ENCODE measurements at places on chromosomes 11 and 22. TPM values are rescaled to one million over a fixed set of nuclear protein-coding genes. Genes with fewer than 3 reads are reported as not detected.

DNA sequence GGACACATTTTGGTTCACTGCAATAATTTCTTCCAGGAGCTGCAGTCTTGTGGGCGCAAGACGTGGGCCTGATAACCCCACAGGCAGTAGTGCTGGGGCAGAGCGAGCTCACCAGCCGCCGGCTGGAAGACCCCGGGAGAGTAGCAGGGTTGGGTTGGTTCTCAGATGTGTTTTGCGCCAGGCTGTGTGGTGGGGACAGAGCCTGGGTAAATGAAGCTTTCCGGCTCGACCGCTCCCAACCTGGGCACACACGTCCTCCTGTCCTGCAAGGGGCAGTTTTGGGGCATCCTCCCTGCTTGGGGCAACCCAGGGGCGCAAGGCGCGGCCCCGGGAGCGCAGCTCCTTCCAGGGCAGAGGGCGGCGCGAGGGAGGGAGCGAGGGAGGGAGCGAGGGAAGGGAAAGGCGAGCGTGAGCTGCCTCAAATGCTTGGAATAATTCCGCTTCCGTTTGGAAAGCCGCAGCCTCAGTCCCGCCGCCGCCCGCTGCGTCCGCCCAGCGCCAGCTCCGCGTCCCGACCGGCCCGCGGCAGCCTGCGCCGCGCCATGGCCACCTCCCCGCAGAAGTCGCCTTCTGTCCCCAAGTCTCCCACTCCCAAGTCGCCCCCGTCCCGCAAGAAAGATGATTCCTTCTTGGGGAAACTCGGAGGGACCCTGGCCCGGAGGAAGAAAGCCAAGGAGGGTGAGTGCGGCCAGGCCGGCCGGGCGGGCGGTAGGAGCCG is at the start of gene PARVA:
Gene PARVA, plus strand, starts transcription at position 466 of the 718 bp plus-strand sequence. Its CDS starts 77 bp downstream, at position 543.
- H3K27me3 ChIP-seq: no peaks in the 10 kb centered on the region
- H3K4me3 ChIP-seq: peak within 1 kb of the TSS; percentile 89
- DNase-seq: peak; percentile 80
- peaks cover 30% of the 10 kb centered on the region for H3K4me1 ChIP-seq
- peaks cover 9% of the 10 kb centered on the region for H3K36me3 ChIP-seq

DNA sequence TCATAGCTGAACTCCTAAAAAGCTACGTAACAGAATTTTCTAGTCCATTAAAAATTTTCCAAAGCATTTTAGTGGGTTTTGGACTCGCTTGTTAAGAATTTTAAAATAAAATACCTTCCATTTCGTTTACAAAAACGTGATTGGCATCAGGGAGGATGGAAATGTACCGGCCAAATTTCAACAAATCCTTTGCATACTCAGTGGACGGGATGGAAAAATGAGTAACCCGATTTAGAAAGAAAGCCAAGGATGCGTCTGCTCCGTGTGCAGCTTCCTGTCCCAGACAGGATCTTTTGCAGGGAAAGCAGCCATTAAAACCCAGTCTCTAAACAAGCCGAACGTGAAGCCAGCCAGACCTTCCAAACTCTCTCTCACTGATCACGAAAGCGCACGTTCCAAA is 15.6 kb downstream of the TMEM184B start:
- H3K4me1 ChIP-seq: peaks cover 35% of the 10 kb centered on the region
- peak; percentile 94 for DNase-seq
- H3K36me3 ChIP-seq: no peaks in the 10 kb centered on the region
- H3K27ac ChIP-seq: peak overlapping the region; percentile 67
- H3K4me3 ChIP-seq: peak overlapping the region; percentile 12
- H3K27me3 ChIP-seq: no peaks in the 10 kb centered on the region

DNA sequence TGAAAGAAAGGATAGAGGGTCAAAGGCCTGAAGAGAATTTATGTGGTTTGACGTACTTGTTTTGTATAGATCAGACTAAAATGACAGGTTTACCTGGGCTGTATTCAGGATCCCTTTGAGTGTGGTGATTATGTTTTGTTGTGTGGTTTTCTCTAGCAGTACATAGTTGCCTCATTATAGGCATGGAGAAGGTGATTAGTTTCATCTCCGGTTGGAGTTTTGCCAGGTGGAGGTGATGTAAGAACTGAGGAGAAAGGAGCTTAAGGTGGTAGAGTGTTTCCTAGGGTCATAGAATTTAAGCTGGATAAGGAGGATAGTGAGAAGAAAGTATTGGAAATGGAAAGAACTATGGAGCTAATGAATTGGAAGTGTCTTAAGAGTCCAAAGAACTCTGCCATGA is 229.0 kb downstream of the TMEM135 start:
- H3K36me3 ChIP-seq: no peaks in the 10 kb centered on the region
- no peak overlapping the region for H3K4me3 ChIP-seq
- DNase-seq: no peak
- no peaks in the 10 kb centered on the region for H3K27me3 ChIP-seq
- H3K4me1 ChIP-seq: peaks cover 25% of the 10 kb centered on the region

DNA sequence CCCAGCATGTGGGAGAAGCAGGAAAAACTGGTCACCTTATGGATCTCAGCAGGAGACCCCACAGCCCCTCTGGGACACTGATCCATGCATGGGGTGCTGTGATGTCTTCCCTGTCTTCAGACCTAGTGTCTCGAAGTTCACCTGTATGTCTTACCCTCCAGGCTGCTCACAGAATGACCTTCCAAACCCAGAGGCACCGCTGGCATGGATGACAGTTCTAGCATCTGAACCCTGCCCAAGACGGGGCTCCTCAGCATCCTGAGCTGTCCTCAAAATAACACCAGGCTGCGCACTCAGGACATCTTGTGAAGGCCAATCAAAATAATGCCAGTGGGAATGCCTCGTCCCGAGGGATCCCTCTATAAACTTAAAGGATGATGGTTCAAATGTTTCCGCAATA is 824.9 kb downstream of the TBC1D22A start:
- DNase-seq: no peak
- no peaks in the 10 kb centered on the region for H3K27me3 ChIP-seq
- H3K4me1 ChIP-seq: no peaks in the 10 kb centered on the region
- H3K4me3 ChIP-seq: no peak overlapping the region
- H3K36me3 ChIP-seq: no peaks in the 10 kb centered on the region

- peaks cover 24% of the 10 kb centered on the region for H3K4me1 ChIP-seq
- H3K27me3 ChIP-seq: no peaks in the 10 kb centered on the region
These were observed 29.6 kb downstream of the ANO1 start for GRCh38 chr11:70107756-70108155.

DNA sequence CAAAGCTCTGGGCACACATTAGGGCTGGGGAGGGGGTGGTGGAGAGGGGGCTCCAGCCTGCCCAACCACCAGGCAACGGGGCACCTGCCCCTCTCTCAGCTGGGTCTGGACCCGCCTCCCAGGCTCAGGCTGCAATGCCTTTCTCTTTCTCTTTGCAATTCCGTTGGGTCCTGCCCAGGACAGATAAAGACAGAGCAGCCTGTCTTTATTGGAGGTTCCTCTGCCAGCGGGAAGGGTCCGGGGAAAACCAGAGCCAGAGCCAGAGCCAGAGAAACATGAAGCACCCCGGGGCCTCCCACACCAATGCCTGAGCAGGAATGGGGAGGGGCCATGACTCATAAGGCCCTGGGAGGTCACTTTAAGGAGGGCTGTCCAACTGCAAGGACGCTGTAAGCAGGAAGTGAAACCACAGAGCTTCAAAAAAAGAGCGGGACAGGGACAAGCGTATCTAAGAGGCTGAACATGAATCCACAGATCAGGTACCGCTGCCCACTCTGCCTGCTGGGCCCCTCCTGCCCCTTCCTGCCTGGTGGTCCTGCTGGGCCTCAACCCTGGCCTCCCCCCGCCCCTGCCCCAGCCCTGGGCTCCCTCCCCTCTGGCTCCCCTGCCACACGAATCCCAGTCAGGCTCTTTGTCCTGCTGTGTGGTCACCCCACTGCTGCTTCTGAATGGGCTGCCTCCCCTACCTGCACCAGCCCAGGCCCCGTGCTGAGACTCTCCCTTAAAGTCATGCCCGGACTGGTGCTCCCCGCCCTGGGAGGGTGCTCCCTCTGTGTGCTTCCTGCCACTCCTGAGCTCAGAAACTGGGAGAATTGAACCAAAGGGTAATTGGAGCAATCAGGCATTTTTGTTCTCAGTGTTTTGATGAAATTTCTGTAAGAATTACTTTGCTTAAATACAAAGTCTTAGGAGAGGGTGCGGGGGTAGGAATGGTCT is at the start of gene APOBEC3B:
Gene APOBEC3B, plus strand, starts transcription at position 356 of the 936 bp plus-strand sequence. Its CDS starts 107 bp downstream, at position 463.
- DNase-seq: peak; percentile 94
- no peaks in the 10 kb centered on the region for H3K36me3 ChIP-seq
- H3K4me1 ChIP-seq: peaks cover 17% of the 10 kb centered on the region

GRCh38 chr11:72998676-72999075 is 143.4 kb downstream of the FCHSD2 start:
- no peak overlapping the region for H3K4me3 ChIP-seq
- peaks cover 4% of the 10 kb centered on the region for H3K4me1 ChIP-seq
- no peaks in the 10 kb centered on the region for H3K27me3 ChIP-seq

DNA sequence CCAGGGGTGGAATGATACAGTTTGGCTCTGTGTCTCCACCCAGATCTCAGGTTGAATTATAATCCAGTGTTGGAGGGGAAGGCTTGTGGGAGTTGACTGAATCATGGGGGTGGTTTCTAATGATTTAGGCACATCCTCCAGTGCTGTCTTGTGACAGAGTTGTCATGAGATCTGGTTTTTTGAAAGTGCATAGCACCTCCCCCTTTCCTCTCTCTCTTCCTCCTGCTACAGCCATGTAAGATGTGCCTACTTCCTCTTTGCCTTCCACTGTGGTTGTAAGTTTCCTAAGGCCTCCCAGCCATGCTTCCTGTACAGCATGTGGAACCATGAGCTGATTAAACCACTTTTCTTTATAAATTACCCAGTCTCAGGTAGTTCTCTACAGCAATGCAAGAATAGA is 45.1 kb downstream of the THAP12 start:
- H3K36me3 ChIP-seq: no peaks in the 10 kb centered on the region
- peaks cover 6% of the 10 kb centered on the region for H3K4me1 ChIP-seq
- no peak for DNase-seq
- H3K4me3 ChIP-seq: no peak overlapping the region
- H3K27me3 ChIP-seq: no peaks in the 10 kb centered on the region

GRCh38 chr22:27252282-27253049 is 549.1 kb downstream of the MN1 start:
- H3K4me3 ChIP-seq: no peak overlapping the region
- no peaks in the 10 kb centered on the region for H3K36me3 ChIP-seq
- no peak overlapping the region for H3K27ac ChIP-seq
- peaks cover 1% of the 10 kb centered on the region for H3K27me3 ChIP-seq
- DNase-seq: peak; percentile 94

- peak; percentile 77 for DNase-seq
- H3K4me3 ChIP-seq: peak overlapping the region; percentile 85
These were observed 535 bp downstream of the AQP11 start for GRCh38 chr11:77590194-77590782.

OSBP2 gene
- total RNA-seq: 4.3 TPM

PRG2 gene
- total RNA-seq: not detected

SLC6A5 gene
- not detected for total RNA-seq

CYP2D6 gene
- total RNA-seq: 0.36 TPM
